Heart right ventricle (tissue), 16 donors: ENCODE measurements at places on chromosomes 7 and 10.

GRCh38 chr10:88494537-88494936 lies 88.6 kb downstream of the RNLS start:
- no peak for DNase-seq

DNA sequence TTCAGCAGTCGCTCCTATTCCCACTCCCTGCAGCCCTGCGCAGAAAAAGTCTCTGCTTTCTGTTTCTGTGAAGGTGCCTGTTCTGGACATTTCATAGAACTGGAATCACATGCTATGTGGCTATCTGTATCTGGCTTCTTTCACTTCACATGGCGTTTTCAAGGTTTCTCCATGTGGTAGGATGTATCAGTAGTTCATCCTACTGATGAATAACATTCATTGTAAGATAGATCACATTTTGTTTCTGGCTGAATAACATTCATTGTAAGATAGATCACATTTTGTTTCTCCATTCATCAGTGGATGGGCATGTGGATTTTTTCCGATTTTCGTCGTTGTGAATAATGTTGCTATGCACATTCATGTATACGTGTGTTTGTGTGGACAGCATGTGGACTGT lies 44.5 kb downstream of the HSPA12A start:
- no peak for DNase-seq

- DNase-seq, result no peak
Observed at GRCh38 chr7:134618756-134619530, 27.7 kb upstream of the BPGM start.

DNA sequence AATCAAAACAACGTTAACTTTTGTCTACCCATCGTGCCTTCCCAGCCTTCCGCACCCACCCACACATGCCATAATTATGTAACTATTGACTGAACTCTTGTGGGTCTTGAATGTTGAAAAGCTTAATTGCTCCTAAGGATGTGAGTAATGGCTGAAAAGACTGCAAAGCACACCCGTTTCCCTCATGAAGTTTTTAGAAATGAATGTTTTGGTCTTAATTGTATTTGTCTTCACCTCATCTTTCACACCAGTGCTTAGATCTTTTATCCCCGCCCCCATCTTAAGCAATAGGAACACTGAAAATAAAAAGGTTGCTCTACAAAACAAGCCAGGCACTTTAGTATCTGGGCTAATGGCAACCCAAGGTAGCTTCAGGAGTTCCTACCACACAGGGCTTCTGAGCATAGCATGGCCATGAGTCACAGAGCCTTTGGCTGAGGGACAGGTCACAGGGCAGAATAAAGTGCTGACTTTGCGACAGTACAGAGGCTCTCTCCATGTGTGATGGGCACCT lies 690.5 kb downstream of the PARD3 start:
- DNase-seq, result no peak
